ENCODE measurements at places on chromosomes 12 and 14.
A peak's percentile ranks its signal among the peaks of the same experiment; 100 is the strongest.

DNA sequence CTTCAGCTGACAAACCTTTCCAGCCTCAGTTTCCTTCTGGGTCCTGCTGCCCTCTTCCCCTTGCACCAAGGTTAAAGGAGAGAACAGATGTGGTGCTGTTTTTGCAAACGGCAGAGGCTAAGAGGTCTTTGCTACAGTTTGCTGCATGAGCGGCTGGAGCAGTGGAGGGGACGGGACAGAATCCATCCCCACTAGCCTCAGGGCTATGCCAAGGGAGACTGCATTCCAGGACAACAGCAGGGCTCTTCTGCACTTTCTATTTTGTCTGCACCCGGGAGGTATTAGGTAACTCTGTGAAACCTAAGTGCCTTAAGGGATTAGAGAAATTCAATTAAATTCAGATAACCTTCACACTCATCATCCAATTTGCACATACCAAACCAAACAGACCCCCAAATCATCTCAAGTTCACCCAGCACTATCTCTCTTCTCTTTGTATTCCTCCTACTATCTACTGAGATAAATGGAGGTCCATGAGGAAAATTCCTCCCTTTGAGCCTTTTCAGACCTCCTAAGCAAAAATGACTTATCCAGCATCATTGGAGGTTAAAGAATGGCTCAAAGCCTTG lies 103.8 kb upstream of the VRK1 start:
- no peak for DNase-seq

DNA sequence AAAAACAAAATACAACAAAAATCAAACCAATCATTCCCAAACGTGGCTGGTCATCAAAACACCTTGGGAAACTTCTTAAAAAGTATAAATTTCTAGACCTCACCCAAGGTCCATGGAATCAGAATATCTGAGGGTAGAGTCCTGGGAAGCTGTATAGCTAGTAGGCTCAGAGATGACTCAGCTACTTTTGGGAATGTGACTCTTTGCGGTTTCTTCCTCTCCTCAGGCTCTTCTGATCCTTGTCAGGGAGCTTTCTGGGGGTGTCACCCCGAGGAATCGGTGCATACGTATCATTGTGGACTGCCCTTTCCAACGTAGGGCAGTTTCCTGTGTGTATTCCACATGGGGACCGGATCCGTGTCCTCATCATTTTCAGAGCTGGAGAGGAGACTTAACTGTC lies 14.8 kb downstream of the JDP2 start:
- DNase-seq: no peak

GRCh38 chr12:98372340-98373024 lies 142.9 kb upstream of the TMPO start:
- DNase-seq: no peak

- DNase-seq: peak; percentile 72
These were observed 131.1 kb downstream of the FBXL14 start for GRCh38 chr12:1463073-1463905.

- no peak for DNase-seq
These were observed 150.7 kb upstream of the C14orf180 start for GRCh38 chr14:104428860-104429259.

DNA sequence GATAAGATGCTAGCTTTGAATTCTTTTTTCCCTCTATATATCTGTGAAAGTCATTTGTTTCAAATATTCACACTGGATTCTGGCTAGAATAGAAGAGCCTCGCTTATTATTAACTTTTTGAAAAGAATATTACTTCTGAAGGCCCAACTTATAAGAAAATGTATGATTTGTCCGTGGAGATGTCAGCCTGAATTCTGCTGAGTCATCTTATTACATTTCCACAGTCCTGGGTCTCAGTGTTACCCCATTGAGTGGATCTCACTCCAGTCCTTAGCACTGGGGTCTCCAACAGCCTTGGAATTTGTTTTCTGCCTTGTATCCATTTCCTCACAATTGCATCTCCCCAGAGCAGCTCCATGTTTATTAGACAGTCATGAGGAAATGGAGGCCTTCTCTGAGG lies 907.9 kb downstream of the VRK1 start:
- no peak for DNase-seq

- no peak for DNase-seq
These were observed 163.9 kb upstream of the ARID2 start for GRCh38 chr12:45565590-45565989.

GRCh38 chr12:120903412-120904196 lies 554 bp downstream of the SPPL3 start:
- DNase-seq: no peak

DNA sequence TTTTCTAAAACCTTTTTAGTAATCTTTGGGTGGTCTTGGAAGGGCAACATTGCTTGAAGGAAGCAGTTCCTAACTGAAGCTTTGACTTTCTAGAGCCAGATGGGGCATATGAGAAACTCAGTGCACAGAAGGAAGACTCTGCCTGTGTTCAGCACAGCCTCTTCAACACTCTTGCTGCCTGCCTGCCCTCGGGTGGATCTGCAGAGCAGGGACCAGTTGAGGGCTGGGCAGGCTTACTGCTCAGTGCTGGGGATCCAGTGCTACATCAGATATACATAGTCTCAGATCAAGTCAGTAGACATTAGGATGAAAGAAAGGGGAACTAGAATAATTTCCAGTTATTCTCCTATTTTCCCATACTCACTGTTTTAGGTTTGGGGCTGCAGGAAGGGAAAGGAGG lies 29.5 kb upstream of the TMX1 start:
- DNase-seq: peak; percentile 34

GRCh38 chr14:63486738-63487137 lies 56.4 kb downstream of the PPP2R5E start:
- no peak for DNase-seq

DNA sequence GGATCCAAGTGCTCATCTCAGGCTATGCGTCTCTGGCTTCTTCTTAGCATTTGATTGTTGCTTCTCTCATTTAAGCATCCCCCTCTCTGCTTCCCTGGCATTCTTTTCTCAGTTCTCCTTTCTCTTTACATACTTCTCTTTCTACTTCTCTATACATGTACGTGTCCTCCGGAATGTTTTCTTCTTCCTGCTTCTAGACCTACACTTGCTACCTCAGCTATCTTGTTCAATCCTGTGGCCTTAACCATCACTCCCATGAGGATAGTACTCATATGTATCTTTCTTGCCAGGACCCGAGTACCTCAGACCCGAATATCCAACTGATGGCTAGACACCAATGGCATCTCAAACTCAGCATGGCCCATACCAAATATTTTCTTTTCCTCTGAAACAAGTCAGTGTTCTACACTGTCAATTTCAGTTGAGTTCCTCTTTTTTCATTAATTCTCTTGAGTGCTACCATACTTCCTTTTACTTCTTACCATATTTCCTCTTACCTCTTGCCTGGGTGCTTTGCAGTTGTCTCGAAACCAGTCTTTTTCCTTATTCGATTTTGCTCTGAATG lies 115.1 kb upstream of the SLC38A2 start:
- no peak for DNase-seq

DNA sequence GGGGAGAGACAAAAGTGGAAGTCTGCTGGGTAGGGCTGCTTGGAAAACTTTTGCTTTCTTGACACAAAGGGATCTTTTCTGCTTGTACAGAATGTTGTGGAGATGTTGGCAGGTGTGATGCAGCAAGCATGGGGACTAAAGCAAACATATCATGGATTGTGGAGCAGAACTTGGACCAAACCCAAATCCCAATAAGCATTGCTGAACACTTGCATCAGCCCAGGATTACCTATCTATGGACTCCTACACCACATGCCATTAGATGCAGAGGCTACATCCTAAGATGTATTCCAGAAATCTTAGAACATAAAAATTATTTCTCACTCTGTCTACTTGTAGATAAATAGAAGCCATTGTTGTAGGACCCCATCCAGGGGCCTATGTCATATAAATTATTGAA lies 44.7 kb upstream of the RERG start:
- DNase-seq: no peak

DNA sequence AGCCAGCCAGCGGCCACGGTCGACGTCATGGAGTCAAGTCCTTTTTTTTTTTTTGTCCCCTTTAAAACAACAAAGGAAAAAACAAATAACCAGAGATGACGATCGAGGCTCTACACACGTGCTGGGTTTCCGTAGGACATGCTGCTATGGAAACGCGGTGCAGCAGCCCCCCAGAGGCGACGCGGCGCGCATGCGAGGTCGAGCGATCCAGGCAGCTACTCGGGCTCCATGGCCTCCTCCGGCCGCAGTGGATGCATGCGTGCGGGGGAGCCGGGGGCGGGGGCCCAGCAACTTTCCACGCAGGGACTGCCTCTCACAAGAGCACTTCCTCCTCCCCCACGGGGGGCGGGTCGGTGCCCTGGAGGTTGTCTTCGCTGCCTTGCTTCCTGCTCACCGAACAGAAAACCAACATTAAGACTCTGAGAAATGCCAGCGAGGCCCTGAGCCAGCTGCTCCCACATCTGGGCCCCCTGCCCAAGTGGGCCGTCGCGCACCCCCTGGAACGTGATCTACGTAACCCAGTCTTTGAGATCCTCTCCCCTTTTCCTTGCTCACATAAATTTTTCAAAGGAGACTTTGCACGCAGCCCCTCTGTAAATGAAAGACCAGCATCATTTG lies 30.7 kb downstream of the P2RX4 start:
- DNase-seq: no peak

- DNase-seq: no peak
These were observed 150.9 kb downstream of the TTC6 start for GRCh38 chr14:37746140-37746832.

- DNase-seq: no peak
These were observed 212.4 kb upstream of the FAR2 start for GRCh38 chr12:28936711-28937110.

- DNase-seq: no peak
These were observed 27.3 kb upstream of the CHPT1 start for GRCh38 chr12:101670007-101670671.

DNA sequence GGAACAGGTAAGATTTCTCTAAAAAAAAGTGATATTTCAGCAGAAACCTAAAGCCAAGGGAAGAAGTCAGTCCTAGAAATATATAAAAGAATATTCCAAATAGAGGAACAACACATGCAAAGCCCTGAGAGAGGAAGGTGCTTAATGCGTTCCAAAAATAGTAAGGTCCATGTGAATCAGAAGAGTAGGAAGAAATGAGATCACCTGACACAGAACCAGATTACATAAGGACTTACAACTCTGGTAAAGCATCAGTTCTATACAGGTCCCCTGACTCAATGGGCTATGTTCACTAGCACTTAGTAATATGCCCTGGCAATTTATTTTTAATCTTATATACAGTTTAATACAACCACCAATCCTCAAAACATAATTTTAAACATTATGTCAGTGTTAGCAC lies 30.0 kb downstream of the SENP1 start:
- DNase-seq: no peak

DNA sequence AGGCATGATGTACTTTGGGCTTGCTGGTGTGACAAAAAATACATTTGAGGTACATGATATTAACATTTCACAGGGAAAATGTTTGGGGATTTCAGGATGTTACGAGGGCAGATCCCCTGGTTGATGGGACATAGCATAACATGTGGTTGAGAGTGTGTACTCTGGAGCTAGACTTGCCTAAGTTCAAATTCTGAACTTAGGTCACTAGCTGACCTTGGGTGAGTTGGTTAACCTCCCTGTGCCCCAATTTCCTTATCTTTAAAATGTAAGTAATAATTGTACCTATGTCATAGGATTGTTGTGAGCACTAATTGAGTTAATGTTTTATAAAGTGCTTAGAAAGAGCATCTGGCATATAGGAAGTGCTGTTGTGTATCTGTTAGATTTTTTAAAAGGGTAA lies 64.7 kb upstream of the ATF1 start:
- no peak for DNase-seq

GRCh38 chr12:38689704-38690103 lies 215.7 kb downstream of the CPNE8 start:
- DNase-seq: no peak

GRCh38 chr12:92603741-92604432 lies 98.9 kb upstream of the PLEKHG7 start:
- DNase-seq: no peak

- DNase-seq: no peak
These were observed 1304.9 kb downstream of the TMEM121 start for GRCh38 chr14:106831322-106831720.

GRCh38 chr12:121717041-121717699 lies 4.6 kb downstream of the TMEM120B start:
- no peak for DNase-seq

- no peak for DNase-seq
These were observed at the start of gene PTPN6 for GRCh38 chr12:6950811-6951540. Gene PTPN6 (plus strand): TSS chr12:6951356. CDS start chr12:6951513, 157 bp downstream.

- DNase-seq: no peak
These were observed 87.7 kb downstream of the C12orf75 start for GRCh38 chr12:105418229-105418628.

DNA sequence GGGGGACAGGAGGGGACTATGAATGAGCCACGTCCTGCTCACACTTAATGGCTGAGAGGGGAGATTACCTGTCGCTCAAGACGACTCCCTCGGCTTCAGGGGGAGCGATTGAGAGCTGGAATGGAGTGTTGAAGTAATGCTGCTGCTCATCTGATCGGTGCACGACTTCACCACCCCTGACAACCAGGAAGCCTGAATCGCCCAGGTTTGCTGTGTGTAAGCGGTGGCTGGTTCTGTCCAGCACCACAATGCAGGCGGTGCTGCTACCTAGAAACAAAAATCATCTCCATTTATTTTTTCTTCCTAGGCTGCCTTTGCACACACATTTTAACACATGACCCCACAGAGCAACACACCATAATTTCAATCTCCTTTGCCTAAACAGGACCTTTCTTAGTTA lies 37.3 kb downstream of the PPTC7 start:
- DNase-seq: no peak

GRCh38 chr14:51823706-51824105 lies 36.7 kb upstream of the GNG2 start:
- no peak for DNase-seq

DNA sequence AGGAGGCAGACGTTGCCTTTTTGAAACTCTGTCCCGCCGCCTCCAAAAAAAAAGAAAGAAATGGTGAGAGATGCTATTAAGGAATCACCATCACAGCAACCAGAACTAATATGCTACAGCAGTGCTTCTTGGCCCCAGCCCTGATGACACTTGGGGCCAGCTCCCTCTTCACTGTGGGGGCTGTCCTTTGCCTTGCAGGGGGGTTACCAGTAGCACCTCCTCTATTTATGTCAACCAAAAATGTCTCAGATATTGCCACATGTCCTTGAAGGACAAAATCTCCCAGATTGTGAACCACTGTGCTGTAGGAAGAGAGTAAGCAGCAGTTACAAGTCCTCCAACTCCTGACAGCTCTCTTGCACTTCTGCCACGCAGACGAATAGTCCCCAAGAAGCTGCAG lies 76.4 kb downstream of the LRRC74A start:
- no peak for DNase-seq

GRCh38 chr12:64521833-64522232 lies 69.9 kb downstream of the TBK1 start:
- no peak for DNase-seq

DNA sequence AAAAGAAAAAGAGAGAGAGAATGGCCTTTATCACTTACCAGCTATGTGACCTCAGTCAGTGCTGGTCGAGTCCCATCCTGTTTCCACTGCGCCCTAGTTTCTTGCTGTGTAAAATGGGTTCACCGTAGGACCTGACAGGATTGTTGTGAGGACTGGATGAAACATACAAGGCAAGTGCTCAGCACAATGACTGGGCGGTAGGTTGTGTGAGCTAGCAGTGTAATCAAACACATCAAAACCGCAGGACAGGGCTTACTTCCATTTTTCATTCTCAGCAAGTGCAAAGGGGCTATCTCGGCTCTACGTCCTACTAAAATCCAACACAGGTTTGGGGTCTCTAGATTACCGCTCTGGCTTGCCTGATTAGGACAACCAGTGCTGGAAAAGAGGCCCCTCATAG lies 36.4 kb upstream of the ATXN2 start:
- no peak for DNase-seq
